ENCODE measurements at places on chromosomes 6 and 20.
A peak's percentile ranks its signal among the peaks of the same experiment; 100 is the strongest.

- no peak for DNase-seq
Measured at GRCh38 chr6:17494177-17494576, 100.8 kb downstream of the CAP2 start.

GRCh38 chr20:19456595-19457395, 244.4 kb downstream of the SLC24A3 start:
- no peak for DNase-seq

- DNase-seq = no peak
Measured at GRCh38 chr6:124054034-124054433, 250.4 kb downstream of the NKAIN2 start.

- no peak for DNase-seq
Measured at GRCh38 chr6:43477235-43478007, at the start of gene TJAP1. TSS of gene TJAP1 (plus strand) at chr6:43477570. CDS start at chr6:43499002, 21,432 bp downstream.

DNA sequence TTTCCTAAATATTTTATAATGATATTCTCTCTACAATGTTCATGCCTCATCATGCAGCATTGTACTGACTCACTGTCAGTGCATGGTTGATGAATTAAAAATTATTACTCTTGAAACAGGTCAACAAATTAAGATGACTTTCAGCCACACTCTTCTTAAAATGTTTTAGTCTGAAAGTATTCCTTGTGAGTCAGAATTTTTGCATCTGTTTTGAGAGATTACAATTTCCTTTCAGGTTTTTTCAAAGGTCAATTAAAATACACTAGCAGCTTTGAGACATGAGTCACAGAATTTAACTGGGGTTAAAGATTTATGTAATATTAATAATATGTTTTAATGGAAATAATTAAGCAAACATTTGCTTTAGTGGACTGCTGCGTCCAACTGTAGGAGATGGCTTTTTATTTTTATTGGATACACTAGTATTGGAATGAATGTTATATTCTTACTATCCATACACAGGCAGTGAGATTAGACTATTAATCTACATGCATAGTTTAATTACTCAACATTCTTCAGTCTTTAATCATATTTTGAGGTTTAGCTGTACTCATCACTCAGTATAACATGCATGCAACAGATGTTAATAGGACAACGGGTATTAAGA, 9.7 kb downstream of the COL12A1 start:
- DNase-seq = no peak

DNA sequence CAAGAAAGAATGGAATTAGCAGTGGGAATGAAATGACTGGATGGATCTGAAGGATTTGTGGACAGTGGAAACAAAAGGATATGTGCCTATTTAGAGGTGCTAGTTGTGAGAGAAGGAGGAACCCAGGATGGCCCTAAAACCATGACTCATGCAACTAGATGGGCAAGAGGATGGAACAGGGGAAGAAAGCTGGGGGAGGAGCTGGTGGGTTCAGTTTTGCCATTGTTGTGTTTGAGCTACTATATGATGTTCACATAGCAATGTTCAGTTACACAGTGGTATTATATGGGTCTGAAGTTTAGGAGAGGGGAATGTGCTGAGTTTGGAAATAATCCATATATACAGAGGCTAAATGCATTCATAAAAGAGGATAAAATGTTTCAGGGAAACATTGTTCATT, 125.7 kb upstream of the SSTR4 start:
- DNase-seq = no peak

GRCh38 chr20:14406495-14406894, 69.1 kb upstream of the FLRT3 start:
- peak; percentile 31 for DNase-seq

DNA sequence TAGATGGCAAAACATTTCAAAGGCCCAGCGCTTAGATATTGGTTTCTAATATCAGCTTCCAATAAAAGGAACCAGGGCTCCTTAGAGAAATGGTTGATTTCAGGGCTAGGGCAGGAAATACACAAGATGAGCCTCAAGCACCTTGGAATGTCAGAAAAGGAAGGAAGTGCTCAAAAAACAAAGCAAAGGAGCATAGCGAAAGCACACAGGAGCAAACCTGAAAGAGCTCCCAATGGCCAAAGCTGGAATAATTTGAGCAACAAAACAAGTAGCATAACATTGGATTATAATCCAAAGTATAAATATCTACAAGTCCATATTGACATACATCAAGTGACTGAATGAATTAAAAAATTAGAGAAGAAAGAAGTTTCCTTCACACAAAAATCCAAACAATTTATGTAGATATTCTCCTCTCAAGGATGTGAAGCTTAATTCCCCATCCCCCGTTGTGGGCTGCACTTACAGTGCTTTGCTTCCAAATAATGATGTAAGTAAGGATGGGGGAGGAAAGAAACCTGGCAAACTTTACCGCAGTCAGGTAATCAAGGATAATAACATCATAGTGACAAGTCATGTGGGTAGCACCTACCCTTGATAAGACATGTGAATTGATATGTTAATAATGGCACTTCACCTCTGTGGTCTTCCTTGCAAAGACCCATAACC, 132.9 kb upstream of the DST start:
- no peak for DNase-seq

DNA sequence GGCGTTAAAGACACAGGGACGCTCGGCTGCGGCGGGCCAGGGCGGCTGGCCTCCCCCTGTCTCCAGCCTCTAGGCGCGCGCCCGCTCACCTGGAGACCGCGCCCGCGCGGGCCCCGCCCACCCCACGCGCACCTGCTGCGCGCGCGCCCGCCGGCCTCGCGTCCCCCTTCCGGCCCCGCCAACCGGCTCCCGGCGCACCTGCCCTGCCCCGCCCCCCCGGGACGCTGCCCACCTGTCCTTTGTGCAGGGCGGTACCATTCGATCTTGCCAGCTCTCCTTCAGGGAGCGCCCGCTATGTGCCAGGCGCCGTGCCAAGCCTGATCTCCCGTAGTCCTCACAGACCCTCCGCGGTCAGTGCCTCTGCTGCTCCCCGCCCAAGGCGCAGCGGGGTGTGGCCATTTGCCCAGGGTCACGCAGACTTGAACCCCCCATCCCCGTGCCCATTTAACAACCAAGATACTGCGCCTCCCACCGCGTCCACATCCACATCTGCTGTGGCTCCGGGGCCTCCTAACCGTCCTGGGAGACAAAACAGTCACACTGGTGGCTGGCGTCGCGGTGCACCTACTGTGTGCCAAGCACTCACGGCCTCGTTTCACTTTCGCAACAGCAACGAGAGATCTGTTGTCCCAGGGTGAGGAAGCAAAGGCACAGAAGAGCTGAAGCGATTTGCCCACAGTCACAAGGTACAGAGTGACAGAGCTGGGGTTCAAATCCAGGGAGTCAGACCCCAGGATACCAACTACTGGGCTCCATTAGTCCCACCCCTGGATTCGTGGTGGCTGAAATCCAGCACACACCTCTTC, 48.1 kb downstream of the NOL4L start:
- DNase-seq = no peak
